Activated CD4-positive, CD25-positive, alpha-beta regulatory T cell (primary cell): ENCODE measurements at places on chromosomes 5 and 9.

DNA sequence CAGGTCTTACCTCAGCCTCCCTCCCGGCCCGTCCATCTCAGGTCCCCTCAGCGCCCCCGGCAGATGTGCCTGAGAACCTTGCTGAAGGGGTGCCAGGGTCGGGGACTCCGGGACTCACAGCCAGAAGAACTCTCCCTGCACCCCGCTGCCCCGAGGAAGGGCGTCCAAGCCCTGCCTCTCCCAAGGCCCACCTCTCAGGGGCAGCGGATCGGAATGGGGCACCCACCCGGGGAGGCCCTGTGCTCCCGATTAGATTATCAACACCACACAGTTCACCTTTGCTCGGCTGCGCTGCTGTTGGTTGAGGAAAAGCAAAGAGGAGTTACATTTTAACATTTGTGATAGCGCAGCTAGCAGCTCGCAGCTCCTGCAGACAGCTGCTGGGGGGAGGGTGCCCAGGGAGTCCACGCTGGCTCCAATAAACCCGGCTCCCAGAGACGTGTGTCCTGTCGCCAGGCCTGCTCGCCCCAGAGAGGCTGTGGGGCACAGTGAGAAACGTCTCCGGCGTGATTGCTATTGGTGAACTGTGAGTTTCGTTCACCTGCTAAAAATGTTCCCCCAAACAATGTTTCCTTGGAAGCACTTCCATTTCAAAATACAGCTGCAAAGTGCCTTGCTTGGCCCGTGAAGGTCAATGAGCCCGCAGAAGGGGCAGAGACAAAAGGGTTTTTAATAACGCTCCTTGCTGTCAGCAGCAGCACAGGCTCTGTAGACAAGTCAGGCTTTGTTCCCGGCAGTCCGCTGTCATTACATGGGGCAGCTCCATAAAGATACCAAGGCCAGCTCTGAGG is 18.6 kb upstream of the SLC6A19 start:
- no peak for DNase-seq

DNA sequence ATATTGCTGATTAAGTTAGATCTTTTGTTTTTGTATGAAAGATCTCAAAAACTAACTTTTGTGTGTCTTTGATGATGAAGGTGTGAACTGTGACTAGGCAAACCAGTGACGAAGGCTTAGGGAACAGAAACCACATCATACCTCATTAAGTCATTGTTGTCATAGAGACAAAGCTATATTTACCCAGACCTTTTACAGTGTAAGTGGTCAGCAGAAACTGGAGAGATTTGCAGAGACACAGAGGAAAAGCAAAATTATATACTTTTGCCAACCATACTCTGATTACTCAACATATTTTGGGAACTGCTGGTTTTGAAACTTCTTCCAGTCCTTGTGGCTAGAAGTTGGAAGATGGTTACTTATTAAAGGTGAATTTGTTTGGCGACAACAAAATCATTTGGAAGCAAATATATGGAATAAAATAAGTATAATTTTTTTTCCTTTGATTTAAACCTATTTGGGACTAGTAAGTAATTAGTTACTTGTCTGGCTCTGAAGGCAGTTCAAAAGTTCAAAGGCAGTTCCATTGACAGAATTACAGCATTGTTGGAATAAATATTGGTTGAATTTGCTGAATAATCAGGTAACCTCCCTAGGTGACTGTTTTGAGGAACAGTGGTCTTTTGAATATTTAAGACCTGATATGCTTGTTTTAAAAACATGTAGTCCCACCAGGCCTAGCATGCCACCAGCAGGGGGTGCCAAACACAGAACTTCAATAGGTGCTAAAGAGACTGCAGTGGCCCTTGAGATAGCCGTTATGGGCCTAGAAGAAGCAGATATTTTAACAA is 103.8 kb downstream of the RPS23 start:
- DNase-seq = peak; percentile 42

GRCh38 chr9:1285526-1285925 is 235.4 kb downstream of the DMRT2 start:
- DNase-seq = no peak

DNA sequence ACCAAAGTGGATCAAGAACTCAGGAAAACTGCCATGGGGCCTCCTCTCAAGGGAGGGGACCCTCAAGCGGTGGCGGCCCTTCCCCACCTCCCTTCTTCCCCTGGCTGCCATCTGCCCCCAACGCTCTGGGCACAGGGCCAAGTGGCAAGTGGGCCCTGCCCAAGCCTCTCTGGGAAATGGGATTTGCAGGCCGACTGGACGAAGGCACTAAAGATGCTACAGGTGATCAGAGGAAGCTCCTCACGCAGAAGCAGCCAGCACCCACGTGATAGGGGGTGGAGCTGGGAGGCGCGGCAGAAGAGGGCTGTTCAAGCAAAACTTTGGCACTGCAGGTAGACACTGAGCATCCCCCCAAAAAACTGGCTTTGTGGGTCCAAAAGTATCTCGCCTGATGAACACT is 52.7 kb upstream of the UBTD2 start:
- DNase-seq = no peak

DNA sequence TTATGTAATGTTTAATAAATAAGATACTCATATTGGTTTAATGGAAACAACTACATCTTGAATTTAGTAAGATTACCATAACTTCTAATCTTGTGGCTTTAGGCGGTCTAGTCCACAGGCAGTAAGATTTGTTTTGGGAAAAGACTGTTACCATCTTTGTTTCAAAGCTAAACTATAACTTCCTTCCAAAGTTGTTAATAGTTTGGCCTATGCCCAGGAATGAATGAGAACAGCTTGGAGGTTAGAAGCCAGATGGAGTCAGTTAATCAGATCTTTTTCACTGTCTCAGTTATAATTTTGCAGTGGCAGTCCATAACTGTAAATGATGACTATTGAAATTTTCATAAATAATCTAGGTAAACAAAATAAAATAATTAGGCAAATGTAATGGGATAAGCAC is 241.8 kb upstream of the KLF9 start:
- no peak for DNase-seq

GRCh38 chr5:107219993-107220392 is 450.7 kb downstream of the EFNA5 start:
- no peak for DNase-seq

DNA sequence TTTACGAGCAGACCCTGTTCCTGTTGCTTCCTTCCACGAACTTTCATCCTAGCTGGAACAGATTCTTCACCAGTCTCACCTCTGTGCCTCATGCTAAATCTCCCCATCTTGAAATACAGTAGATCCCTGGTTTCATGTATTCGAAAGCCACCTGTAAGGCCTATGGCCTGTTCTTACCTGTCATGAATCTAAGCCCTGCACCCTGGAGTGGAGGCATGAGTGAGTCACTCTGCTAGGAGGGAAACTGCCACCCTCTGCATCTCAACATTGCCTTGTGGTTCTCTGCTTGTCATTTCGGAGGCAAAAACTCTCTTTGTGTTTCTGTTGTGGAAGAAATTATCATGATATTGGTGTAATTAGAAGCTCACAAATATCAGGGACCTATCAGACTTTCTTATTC is 320.0 kb downstream of the ENC1 start:
- no peak for DNase-seq

- DNase-seq = no peak
Measured at GRCh38 chr9:131707733-131708157, 32.1 kb downstream of the RAPGEF1 start.

- DNase-seq = no peak
Measured at GRCh38 chr9:4339836-4340560, 40.1 kb upstream of the GLIS3 start.

DNA sequence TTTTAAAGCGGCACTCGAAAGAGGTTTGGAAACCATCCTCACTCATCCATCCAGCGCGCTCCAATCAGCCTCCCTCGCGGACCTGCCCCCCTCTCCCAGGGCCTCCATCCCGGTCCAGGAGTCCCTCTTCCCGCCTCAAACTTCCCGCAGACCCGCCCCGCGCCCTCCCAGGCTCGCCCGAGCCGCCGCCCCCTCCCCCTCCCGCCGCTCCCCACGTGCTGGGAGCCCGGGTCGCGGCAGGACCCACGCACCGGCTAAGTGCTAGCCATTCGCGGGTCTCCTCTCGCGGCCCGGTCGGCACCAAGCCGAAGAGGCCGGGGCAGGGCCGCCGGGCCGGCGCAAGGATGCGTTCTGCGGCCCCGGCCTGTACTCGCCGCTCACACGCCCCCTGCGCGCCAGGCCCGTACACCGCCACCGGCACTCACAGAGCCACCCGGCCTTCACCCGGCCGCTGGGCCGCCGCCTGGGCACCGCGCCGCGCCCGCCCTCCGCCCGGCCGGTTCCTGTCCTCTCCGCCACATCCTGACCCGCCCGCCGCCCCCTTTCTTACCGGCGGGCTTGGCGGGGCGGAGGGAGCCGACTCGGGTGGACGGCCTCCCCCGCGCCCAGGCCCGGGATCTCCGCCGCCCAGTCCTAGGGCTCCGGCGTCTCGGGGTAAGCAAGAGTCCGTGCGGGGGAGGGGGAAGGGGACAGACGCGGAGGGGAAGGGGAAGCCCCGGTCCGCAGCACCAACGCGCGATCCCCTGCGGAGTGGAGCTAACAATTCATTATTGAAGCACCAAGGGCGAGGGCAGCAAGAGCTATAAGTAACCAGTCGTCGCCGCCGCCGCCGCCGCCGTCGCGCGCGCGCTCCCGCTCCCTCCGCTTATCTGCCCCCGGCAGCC is 576 bp downstream of the CHD1 start:
- DNase-seq = peak; percentile 72

DNA sequence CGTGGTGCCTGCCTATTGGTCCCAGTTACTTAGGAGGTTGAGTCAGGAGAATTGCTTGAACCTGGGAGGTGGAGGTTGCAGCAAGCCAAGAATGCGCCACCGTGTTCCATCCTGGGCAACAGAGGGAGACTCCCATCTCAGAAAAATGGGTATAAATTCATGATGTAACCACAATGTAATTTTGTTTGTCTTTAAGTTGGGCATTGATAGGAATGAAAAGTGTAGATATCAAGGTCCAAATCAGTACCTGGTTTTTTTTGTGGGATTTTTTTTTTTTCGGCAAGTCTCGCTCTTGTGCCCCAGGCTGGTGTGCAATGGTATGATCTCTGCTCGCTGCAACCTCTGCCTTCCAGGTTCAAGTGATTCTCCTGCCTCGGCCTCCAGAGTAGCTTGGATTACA is 7.4 kb downstream of the NPM1 start:
- no peak for DNase-seq

DNA sequence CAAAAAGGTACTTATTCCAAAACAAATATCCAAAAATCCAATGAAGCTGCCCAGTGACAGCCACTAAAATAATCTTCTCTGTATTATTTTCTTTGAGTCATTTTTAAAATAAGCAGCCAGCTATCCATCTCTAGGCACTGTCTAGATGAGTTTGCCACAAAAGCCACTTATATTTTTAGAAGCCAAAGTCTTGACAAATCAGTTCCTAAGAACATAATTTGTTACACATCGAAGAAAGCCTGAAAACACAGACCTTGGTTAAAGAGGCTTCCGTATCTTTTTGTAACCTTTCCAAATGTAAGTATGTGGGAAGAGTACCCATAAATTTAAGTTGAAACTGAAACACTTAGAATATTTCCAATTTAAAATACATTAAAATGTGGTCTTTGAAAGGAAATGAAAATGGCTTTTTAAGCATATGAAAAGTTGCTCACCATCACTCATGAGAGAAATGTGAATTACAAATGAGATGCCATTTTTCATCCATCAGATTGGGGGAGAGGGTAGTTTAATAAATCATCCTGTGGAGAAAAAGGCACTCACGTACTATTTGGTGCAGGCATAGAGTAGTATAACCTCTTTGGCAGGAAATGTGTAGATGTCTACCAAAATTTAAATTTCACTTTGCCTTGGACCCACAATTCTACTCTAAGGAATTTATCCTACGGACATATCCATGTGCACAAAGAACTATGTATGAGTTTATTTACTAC is 180.4 kb downstream of the MLLT3 start:
- DNase-seq = no peak

- no peak for DNase-seq
Measured at GRCh38 chr9:76198336-76198735, 195.9 kb downstream of the RFK start.

GRCh38 chr5:72115296-72115695 is 8.0 kb downstream of the MAP1B start:
- no peak for DNase-seq

- DNase-seq = no peak
Measured at GRCh38 chr9:109830545-109830944, 50.5 kb downstream of the PALM2AKAP2 start.

- no peak for DNase-seq
Measured at GRCh38 chr5:111582993-111583601, 70.8 kb upstream of the STARD4 start.

DNA sequence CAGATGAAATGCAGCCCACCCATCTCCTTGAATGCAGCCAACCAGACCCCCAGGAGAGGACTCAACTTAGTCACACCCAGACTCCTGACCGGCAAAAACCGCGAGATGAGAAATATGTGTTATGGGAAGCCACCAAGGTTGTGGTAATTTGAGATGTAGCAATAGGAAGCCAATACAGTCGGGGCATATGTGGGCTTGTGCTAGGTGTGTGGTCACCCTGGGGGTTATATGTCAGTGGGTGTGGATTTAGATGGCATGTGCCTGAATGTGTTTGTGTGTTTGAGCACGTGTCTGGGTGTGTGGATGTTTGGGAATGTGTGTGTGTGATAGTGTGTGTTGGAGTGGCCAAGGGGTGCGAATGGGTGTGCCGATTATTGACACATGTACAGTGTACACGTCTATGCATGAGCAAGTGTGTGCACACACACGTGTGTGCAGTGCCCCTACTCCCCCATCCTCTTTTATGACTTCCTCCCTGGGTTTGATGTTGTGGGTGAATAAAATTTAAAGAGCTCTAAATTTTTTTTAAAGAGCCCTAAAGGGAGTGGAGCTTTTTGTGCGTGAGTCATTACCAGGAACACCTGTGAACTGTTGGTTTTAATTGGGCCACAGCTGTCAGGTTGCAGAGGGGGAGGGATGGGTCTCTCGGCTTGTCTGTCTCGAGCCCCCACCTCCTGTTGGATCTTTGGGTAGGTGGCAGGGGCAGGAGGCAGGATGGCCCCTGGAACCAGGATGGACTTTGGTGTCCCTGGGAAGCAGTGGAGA is 86.8 kb downstream of the LHX2 start:
- no peak for DNase-seq

GRCh38 chr9:89721176-89721700 is 116.4 kb downstream of the GADD45G start:
- DNase-seq = no peak

DNA sequence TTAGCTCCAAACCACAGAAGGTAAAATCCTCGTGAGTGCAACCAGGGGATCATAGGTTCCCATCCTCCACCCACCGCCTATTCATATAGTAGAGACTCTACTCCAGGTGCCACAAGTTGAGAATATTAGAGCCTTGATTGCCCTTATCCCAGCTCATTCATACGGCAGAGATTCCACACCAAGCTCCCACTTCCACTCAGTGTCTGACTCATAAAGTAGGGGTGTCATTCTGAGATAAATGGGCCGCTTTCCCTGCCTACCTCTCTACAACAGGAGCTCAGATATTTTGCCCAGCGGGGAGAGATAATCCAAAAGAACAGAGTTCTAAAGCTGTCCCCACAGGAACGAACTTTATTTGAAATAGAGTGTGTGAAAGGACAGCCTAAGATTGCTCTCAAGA is 9.4 kb downstream of the SLC22A4 start:
- no peak for DNase-seq

DNA sequence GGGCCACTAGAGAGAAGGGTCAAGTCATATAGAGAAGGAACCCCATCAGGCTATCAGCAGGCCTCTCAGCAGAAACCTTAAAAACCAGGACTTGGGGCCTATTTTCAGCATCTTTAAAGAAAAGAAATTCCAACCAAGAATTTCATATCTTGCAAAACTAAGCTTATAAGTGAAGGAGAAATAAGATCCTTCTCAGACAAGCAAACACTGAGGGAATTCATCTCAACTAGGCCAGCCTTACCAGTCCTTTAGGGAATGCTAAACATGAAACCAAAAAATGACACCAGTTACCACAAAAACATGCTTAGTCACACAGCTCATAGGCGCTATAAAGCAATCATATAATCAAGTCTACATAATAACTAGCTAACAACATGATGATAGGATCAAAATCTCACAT is 407.1 kb downstream of the LRRC70 start:
- no peak for DNase-seq
